ENCODE measurements at places on chromosomes 6 and 20.

DNA sequence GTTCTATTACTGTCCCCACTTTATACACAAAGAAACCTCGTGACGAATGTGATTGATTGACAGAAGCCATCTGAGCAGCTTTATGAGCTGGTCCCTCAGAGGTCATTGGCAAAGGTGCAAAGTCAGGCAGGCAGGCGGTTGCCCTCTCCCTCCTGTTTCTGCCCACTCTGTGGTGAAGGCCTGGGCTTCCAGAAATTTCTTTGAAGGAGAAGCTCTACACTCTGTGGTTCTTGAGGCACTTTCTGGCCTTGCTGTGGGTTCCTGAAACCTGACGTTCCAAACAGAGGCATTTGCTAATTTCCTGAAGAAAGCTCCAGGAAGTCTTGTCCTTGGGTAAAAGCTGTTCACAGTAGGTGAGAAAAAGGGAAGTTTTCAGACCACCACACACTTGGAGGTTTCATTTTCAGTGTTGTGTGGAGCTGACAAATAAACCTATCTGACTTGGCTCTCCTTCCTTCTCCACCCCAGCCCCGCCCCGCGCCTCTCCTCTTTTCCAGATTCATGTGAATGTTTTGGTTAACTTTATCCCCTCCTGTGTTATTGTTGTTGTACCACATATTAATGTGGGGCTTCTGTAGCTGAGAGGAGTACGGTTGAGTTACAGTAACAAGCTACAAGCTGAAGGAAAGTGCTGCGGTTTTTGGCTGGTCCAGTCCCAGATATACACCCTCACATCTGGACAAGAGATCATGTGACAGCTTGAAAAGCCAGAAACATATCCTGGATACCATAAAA, 274.1 kb downstream of the CLIC5 start:
- peak; percentile 77 for DNase-seq

- DNase-seq: peak; percentile 14
Observed at GRCh38 chr6:34143196-34143883, 2.5 kb downstream of the GRM4 start.

GRCh38 chr6:34867484-34867883, 20.4 kb downstream of the TAF11 start:
- no peak for DNase-seq

DNA sequence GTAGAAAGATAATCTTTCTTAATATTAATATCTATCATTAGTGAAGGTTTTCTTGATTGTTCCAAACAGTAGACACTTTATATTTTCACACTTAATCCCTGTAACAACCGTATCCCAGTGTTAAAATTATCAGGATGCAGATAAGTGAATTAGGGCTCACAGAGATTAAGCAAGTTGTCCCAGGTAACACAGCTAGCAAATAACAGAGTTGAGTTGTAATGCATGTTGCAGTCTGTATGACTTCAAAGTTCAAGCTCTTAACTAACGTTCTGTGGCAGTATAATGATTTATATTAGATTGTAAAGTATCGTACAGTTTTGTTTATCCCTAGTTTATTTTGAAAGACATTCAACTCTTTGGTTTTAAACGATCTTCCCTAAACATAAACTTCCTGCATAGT, 517.5 kb downstream of the TFAP2B start:
- no peak for DNase-seq

GRCh38 chr6:157814883-157815282, 8.2 kb upstream of the SNX9 start:
- no peak for DNase-seq

- DNase-seq: no peak
Observed at GRCh38 chr6:111520524-111520923, 37.5 kb upstream of the REV3L start.

DNA sequence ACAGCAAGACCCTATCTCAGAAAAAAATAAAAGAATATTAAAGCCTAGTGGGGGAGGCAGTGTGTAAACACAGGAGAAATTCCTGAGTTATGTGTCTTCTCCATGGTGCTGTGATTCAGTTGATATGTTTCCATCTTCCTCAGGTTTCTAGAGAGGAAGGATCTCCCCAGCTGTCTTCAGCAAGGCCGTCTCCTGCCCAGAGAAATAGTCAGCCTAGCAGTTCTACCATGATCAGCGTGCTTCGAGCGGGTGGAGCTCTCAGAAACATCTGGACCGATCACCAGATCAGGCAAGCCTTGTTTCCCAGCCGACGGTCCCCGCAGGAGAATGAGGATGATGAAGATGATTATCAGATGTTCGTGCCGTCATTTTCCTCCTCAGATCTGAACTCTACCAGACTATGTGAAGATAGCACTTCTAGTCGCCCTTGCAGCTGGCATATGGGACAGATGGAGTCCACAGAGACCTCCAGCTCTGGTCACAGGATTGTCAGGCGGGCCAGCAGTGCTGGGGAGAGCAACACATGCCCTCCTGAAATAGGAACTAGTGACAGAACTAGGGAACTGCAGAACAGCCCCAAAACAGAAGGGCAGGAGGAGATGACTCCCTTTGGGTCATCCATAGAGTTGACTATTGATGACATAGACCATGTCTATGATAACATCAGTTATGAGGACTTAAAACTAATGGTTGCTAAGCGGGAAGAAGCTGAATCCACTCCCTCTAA, 34.9 kb upstream of the MTHFD1L start:
- DNase-seq: peak; percentile 37

DNA sequence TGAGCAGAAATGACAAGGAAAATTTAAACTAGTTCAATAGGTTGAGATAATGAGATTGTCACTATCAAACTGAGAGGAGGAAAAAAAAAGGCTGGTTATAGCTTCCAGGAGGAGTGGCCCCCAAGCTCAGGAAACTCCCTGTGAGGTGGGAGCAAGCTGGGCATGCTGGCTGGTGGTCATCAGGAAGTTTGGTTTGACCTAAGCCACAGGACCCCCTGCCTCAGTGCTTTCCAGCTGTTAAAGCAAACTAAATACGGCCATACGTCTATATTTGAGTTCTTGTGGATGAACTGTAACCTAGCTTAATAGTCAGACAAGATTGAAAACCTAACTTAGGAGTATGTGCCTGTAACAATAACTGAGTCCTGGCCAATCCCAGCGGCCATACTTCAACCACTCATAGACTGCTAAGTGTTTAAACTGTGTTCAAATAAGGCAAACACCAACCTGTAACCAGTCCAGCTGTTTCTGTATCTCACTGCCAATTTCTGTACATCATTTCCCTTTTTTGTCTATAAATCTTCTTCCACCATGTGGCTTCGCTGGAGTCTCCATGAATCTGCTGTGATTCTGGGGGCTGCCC, 24.6 kb upstream of the ZBTB24 start:
- DNase-seq: no peak

DNA sequence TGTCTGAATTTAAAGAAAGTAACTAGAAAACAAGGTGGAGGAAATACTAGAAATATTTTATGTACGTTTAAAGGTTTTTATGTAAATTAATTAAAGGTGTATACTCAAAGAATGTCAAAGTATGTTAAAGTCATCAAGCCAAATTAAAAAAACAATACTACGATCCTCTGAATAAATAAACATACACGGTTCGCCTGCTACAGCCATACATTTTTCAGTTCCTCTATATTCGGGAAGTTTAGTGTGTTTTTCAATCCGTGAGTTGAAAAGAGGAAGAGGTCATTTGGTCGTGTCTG, 626 bp downstream of the STX7 start:
- no peak for DNase-seq

GRCh38 chr6:166507809-166508564, 78.5 kb downstream of the RAMACL start:
- DNase-seq: no peak

DNA sequence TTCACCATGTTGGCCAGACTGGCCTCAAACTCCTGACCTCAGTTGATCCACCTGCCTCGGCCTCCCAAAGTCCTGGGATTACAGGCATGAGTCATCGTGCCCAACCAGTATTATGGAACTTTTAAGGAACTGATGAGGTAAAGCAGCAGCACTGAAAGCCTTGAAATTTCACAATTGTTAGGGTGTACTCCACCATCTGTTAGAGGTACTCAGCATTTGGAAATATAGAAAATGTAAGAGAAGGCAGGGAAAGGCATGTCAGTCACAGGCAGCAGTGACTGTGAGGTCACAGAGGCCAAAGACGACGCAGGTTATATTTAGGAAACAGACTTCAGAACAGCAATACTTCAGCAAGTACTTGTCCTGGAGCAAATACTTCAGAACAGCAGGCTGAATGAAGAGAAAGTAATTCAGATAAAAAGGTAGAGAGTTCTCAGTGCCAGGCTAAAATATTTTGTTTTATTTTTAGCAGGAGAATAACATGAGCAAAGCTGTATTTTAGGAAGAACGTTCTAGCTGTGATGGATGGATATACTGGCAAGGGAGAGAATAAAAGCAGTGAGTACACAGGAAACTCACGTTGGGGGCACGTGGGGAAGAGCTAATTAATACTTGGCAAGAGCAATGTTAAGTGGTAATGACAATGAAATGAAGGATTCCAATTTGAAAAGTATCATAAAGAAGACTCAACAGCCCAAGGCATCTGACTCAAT, 67.2 kb downstream of the DTNBP1 start:
- no peak for DNase-seq

DNA sequence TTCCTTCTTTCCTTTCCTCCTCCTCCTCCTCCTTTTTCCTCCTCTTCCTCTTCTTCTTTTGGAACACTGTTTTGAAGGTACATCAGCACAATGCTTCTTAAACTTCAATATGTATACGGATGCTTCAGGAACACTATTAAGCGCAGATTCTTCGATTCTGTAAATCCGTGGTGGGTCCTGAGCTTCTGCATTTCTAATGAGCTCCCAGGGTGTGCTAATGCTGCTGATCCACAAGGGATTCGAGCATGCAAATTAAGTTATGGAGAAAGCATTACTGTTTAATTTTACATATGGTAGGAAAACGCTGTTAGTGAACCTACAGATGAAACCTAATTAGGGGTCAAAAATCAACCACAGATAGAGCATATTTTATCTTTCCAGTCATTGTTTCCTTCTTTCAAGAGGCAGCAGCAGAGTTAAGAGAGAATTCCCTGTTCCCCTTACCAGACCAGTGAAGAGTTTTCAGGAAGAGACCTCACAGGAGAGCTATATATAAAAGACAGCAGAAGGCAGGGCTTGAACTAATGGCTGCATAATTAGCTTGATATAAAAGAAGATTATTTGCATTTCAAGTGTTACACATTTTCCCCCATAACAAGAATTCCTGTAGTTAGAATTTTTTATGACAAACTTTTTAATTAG, 47.2 kb downstream of the KIF13A start:
- DNase-seq: no peak

- no peak for DNase-seq
Observed at GRCh38 chr6:27061235-27061993, 186.1 kb upstream of the PRSS16 start.

DNA sequence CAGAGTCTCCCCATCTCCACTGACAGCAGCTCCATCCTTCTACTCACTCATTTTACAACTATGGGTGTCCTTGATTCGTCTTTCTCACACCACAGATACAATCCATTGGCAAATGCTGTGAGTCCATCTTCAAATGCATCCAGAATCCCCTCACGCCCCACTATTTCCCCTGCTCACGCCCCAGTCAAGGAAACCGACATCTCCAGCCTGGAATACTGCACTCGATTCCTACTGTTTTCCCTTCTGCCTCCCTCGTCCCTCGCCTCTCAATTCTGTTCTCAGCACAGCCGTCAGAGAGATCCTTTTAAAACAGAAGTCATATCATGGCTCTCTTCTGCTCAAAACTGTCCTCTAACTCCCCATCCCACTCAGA, 4.7 kb downstream of the HLA-B start:
- DNase-seq: no peak
